ENCODE measurements at places on chromosomes 12 and 14.

GRCh38 chr12:88925454-88925853, 345.2 kb upstream of the KITLG start:
- DNase-seq = no peak

- no peak for DNase-seq
Measured at GRCh38 chr12:55024575-55024974, 4.8 kb downstream of the NEUROD4 start.

- DNase-seq = no peak
Measured at GRCh38 chr14:100674897-100675619, 51.6 kb upstream of the DLK1 start.

- no peak for DNase-seq
Measured at GRCh38 chr12:90245391-90245790, 536.8 kb upstream of the ATP2B1 start.

DNA sequence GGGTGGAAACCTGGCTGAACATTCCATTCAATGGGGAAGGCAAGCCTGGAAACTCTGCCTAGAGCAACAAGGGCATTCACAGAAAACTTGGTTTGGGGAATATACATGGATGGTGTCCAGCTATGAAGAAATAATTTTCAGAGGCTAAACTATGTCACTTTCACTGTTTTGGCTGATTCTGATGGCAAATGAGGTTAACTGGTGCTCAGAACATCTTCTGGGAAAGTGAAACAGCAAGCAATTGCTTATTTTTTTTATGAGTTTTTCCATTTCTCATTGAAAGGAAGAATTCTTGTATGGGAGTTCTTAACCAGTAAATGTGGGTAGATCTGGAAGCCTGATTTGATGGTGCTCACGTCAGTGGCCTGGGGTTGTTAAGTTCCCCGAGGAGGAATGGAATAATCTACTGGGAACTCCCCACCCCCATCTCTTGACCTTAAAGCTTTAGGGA, 132.8 kb upstream of the BTG1 start:
- DNase-seq = no peak

GRCh38 chr14:34086223-34086757, 135.4 kb upstream of the EGLN3 start:
- DNase-seq = no peak

DNA sequence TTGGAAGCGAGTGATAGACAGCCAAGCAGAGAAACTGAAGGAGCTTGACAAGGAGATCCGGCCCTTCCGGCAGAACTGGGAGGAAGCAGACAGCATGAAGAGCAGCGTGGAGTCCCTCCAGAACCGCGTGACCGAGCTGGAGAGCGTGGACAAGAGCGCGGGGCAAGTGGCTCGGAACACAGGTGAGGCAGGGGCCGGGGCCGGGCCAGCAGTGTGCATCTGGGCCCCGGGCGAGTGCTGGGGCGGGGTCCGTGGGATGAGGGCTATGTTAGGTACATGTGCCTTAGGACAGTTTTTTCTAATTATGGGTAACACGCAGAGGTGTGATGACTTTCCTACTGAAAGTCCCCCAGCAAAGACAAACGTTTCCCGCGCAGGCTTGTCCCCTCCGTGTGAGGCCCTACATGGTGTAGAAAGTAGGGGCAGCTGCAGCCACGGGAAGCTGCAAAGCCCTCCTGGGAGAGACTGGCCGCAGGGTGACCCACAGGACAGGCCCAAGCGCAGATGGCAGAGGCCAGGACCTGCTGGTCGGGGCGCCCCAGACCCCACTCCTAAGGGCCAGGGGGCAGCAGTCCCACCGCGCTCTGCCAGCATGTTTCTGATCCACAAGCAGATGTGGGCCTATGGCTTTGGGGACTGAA, 19.1 kb upstream of the AMN start:
- DNase-seq = no peak

Data from erythroblast (primary cell).